ENCODE measurements at places on chromosomes 2 and 18.
A peak's percentile ranks its signal among the peaks of the same experiment; 100 is the strongest.

- DNase-seq: no peak
Measured at GRCh38 chr2:105870062-105870461, 125.3 kb downstream of the NCK2 start.

DNA sequence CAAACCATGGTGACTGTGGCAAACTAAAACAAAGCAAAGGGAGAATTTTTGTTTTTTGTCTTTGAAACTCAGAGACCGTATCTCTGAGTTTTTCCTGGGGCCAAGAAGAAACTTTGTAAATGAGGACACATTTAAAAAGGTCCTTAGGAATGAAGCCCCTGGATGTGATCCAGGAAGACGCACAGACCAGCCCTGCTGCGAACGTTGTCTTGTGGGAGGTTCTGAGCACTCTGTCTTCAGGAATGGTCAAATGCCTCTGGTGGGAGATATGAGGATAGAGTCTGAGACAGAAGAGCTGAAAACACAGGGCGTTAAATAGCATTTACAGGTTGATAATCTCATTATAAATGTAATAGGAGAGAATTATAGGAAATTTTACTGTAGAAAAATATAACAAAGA, 893.5 kb upstream of the KLHL29 start:
- no peak for DNase-seq

DNA sequence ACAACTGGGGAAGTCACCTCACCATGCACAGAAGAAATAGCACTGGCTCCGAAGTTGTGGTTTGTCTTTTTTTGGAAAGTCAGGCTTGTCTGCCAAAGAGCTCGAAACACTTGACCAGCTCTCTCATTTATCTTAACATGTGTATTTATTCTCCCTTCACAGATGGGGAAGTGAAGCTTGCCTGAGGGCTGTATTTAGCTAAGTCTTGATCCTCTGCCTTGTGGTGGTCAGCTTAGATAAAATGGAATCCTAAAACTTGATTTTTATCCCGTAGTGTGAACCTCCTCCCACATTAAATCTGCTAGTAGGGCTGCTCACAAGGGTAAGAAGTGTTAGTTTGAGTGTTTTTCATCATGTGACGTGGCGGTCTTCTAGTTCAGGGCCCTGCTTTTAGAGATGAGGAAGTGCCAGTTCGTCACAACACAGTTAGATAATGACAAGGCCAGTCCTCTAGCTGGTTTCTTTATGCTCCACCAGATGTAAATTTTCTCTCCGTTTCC, 89.7 kb downstream of the TMEM247 start:
- no peak for DNase-seq

DNA sequence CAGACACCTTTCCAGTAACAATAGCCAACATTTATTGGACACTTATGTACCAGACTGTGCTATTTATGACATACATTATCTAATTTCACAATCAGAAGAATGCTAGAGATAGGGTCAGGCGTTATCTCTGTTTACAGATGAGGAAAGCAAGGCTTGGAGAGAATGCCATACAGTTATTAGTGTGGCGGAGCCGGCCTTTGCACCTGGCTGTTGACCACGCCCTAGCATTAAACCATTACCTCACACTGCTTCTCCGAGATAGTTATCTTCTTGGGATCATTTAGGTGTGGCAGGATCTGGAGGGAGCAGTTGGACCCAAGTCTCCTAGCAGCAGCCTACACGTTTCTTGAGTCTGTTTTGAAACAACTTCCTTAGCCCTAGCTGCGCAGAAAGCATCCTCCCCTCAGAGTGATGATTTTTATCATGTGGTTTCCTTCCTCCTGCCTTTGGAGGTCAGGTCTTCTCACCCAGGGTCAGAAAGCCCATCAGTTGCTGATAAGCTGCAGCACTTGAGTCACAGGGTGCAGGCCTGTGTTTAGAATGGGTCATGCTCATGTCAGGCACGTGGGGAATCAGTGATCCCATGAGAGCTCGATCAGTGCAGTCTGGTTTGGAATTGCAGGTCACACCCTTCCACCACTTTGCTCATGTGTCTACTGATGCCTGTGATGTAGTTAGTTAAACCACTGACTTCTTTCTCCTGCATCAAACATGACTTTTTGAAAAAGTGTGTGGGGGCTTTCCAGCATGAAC, 118.2 kb downstream of the SPTBN1 start:
- no peak for DNase-seq

- DNase-seq: no peak
Measured at GRCh38 chr18:58645398-58645797, 16.5 kb upstream of the ALPK2 start.

DNA sequence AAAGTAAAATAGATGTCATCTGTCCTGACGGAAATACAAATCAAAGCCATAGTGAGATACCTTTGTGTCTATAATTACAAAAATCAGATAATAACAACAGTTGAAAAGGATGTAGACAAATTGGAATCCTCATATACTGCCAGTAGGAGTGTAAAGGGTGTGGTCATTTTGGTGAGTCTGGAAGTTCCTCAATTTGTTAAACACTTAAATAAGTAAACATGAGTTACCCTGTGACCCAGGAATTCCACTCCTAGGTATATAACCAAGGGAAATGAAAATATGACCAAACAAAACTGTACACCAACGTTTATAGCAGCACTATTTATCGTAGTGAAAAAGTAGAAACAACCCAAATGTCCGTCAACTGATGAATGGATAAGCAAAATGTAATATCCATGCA, 24.0 kb downstream of the R3HDM1 start:
- DNase-seq: no peak

GRCh38 chr2:18454692-18455235, 105.7 kb downstream of the RDH14 start:
- peak; percentile 21 for DNase-seq

- DNase-seq: no peak
Measured at GRCh38 chr2:67130531-67131256, 266.4 kb upstream of the ETAA1 start.

DNA sequence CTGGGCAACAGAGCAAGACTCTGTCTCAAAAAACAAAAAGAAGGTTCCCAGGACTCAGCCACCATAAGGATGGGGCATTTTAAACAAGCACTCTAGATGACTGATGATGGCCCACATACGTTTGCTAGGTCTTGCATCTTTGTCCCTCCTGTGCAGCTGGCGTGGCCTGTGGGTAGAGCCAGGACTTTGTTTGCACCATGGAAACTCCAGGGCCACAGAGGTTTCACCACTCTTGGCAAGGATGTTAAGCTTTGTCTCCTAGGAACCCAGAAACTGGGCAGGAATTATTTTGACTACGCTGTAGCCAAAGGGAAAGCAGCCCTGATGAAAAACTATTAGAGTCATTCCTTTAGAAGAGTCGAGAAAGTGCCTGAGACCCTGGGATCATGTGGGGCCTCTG, 75.3 kb upstream of the STPG4 start:
- DNase-seq: peak; percentile 54

- DNase-seq: no peak
Measured at GRCh38 chr2:239171643-239172042, 229.2 kb downstream of the HDAC4 start.

DNA sequence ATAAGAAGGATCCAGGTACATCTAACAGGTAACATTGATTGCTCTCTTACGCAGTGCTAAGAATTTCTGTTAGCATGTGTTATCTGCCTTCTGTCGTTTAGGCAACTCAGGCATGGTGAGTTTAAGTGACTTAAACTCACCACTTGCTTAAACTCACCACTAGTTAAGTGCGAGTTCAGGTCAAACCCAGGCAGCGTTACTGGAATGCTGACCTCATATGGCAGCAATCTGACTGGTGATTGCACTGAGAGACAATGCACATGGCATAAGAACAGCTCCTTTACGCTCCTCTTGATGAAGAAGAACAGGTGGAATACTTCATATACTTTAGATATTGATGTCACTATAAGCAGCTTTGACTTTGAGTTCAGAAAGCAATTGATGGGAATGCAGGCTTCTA, 954.1 kb downstream of the SOCS6 start:
- DNase-seq: no peak

DNA sequence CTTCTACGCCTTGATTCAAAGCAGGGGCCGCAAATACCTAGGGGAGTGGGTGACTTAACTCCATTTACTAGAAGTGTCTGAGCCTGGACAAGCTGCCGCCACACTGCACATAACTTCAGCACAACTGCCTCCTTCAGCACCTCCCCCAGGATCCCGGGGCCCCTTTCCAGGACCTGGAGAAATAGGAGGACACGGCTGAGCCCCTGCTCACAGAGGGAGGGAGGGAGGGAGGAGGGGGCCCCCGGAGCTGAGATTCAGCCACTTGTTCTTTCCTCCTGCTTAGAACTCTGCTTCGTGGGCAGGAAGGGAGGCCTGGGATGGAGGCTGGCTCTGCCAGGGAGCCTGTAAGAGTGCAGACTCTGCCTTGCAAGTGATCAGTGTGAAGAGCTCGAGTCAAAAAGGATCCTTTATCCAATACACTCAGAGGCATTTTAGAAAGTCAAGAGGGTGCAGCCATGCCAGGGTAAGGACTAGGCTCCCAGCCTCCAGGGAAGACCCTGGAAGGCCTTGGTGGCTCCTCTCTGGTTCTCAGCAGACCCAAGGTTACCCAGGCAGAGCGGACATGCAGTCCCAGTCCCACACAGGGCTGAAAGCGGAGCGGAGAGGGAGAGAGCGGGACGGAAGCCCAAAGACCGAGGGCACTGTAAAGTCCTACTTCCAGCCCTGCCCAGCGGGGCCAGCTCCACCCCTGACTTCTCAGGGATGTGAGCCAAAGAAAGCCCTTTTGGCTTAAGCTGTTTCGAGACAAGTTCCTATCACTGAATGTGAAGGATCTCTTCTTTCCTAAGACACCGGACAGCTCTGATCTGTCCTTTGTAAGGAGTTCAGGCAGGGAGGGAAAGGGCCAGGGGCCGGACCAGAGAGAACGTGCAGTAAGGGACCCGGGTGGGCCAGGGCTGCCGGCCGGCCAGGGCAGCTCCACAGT, 8.6 kb upstream of the ARMC9 start:
- DNase-seq: peak; percentile 52

- no peak for DNase-seq
Measured at GRCh38 chr2:159399716-159400415, 113.4 kb upstream of the WDSUB1 start.

DNA sequence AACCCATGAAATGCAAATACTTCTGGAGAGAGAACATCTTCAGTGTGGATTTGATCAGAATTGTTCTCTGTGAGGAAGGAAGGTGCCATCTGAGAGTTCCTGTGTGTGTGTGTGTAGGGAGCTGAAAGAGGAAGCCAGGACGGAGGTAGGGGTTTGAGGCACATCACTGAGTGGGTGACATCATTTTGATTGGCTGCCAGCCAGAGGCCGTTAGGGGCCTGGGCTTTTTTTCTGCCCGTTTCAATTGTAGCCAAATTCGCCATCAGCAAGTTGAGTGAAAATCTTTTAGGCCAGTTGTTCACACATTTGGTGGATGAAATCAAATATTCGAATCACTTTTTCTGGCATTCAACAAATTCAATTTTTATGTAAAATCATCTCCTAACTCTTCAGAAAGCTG, 48.9 kb downstream of the TSN start:
- no peak for DNase-seq

DNA sequence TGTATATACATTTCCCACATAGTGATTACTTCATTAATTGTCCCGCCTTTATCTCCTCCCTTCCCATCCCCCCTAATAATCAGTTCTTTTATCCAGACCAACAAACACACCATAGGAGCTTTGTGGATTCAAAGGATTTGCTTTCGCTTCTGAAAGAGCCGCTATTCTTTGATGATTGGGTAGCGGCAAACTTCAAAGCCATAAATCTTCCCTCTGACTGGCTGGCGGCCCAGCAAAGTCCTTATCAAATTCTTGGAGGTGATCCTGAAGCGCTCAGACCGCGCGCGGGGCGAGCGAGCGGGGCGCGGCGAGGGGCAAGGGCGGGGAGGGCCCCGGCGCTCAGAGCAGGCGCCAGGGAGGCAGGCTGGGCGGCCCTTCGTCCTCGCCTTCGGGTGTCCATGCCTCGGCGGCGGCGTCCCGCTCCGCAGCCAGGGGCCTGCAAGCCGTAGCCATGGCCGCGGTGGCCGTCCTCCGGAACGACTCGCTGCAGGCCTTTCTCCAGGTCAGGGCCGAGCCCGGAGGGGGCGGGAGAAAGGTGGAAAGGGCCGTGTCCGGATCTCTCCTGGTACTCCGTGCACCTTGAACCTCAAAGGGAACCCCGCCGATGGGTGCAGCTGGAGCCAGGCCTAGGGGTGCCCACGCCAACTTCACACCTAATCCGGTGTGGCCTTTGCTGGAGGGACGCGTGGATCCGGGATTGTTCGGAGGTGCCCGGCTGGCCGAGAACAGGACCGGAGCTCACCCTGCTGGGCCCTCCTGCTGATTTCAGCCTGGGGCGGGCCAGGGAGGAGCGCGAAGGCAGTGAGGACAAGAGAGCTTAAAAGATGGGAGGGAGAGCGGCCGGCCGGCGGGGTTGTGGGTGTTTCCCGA, at the start of gene SP5:
Gene SP5 (plus strand): TSS at position 276 of the 870 bp plus-strand sequence. CDS start 176 bp downstream, at position 452.
- DNase-seq: no peak
